NCI-H446 (cell line): ENCODE measurements at places on chromosomes 4 and X.
A peak's percentile ranks its signal among the peaks of the same experiment; 100 is the strongest.

GRCh38 chr4:64192731-64193412, 216.4 kb downstream of the TECRL start:
- DNase-seq = no peak

DNA sequence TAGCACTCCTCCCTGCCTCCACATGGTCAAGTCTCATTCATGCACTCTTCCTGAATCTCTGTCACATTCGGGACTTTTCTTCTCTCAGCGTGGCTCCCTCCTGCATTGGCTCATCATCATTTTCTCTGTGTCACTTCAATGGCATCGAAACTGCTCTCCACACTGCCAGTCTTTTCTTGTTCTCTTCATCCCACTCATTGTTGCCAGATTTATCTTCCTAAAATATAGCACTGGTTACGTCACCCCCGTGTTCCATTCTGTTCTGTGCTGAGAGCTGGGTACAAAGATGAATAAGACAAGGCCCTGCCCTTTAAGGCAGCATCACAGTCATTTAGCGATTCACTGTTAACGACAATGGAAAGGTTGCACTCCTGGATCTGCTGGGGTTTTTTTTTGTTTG, 174.4 kb upstream of the TBC1D9 start:
- no peak for DNase-seq

DNA sequence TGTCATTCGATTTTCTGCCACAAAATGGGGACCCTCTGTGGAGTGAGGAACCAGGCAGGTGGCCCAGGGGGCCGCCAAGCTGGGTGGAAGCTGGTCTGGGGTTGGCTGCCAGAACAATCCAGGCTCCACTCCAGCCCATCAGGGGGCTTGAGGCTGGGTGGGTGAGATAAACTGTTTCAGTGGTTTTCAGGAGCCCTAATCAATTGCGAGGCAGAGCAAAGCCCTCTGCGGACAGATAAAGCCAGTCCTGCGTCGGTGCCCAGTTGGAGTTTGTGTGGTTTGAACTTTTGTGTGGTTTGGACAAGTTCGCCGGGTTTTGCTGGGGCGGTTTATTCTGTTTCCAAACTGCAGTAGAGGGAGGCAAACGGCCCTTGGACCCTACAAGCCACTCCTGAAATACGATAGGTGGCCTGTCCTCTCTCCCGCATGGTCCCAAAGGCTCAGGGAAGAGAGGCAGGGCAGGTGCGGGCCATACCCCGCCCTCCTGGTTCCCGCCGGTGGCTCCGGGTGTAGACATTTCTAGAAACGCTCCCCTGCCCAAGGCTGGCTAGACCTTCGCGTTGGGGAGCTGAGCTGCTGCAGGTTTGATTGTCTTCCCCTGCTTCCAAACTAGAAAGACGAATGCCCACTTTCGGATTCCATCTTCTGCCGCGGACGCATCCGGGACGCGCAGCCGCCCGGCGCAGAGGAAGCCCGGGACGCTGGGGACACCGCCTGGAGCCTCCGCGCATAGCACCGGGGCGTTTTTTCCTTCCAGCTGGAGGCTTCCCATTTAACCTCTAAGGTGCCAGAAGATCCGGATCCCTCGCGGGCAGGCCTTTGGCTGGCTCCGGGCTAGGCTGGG, 169.0 kb upstream of the BCOR start:
- peak; percentile 75 for DNase-seq

DNA sequence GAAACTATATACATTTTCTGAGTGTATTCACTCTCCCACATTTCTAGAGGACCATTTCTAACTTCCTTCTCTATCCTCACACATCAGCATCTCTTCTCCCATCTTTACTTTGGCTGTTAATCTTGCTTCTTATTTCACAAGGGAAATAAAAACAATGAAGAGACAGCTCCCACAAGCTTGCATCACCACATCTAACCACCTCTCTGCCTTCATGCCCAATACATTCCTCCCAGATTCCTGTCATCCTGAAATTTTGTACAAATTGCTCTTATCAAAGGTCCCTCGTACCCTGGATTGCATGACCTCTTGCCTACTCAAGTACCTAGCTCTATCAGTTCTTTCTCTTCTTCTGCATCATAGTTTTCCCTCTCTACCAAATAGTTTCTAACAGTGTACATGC, 215.2 kb downstream of the ANTXR2 start:
- no peak for DNase-seq

- no peak for DNase-seq
Measured at GRCh38 chr4:113820108-113820507, 58.6 kb upstream of the CAMK2D start.

- DNase-seq = no peak
Measured at GRCh38 chr4:37653601-37654000, 32.6 kb downstream of the RELL1 start.

GRCh38 chr4:3019145-3019846, 55.0 kb downstream of the HTT-AS start:
- no peak for DNase-seq

DNA sequence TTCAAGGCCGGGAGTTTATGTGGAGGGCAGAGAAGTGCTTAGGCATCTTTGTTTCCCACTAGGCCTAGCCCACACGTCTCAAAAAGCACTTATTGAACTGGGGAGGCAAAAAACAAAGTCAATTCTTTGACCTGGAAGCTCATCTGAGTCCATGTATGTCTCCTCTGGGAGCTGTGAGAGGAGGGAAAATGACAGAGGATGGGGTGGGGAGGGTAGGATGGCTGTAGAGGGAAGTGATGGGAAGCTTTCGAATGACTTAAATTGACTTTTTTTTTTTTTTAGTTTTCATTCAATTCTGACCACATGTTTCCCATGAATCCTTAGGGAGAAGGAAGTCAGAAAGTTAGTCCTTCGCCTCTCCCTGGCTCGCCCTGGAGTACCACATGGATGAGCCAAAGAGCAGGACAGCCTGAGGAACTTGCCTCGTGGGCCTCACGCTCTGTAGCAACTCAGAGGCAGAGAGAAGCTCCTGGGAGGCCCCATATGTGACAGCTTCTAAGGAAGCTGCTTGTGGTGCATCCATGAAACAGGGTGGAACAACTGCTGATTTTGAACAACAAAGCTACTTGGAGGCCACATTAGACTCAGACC, 45.0 kb downstream of the NHSL2 start:
- no peak for DNase-seq

- DNase-seq = peak; percentile 41
Measured at GRCh38 chr4:153204247-153204671, at the start of gene TRIM2. TSS of gene TRIM2 (plus strand) at chr4:153204443. CDS start at chr4:153204531, 88 bp downstream.

GRCh38 chrX:69618803-69619202, 2.9 kb downstream of the EDA start:
- peak; percentile 20 for DNase-seq

GRCh38 chr4:105058177-105058812, 88.4 kb upstream of the TET2 start:
- no peak for DNase-seq

DNA sequence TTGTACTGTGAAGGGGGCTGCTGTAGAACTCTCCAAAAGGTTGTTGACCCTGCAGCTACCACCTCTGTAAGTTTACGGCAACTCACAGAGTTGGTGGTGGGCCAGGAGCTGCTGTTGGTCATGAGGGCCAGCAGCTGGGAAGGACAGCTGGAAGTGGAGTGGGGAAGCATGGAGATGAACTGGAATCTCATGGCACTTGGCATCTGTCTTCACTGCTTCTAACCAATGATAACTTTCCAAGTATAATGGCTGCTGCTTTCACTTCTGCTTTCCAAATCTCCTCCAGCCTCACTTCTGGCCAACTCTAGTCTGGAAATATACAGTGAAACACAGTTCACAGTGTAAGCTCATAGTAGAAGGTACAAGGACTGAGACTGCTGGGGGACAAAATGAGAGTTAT, 126.5 kb upstream of the INTU start:
- peak; percentile 52 for DNase-seq

DNA sequence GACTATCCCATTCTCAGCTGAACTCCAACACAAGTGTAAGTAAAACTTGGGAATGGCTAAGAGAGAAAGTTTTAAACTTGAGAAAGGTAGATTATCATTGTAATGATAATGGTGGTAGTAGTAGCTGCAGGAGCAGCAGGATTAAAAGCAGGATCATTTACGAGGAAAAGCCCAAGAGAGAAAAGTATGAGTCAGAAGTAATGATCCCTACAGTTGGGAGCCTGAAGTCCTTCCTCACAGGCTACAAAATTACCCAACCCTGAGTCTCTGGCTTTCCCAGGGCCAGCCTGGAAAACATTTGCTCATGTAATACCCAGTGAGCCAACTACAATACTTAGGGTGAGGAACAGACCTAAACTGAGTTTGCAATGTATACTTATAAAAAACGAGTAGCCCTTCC, 4.4 kb upstream of the PRDM8 start:
- DNase-seq = no peak
